ENCODE measurements at places on chromosomes 3 and 15.

DNA sequence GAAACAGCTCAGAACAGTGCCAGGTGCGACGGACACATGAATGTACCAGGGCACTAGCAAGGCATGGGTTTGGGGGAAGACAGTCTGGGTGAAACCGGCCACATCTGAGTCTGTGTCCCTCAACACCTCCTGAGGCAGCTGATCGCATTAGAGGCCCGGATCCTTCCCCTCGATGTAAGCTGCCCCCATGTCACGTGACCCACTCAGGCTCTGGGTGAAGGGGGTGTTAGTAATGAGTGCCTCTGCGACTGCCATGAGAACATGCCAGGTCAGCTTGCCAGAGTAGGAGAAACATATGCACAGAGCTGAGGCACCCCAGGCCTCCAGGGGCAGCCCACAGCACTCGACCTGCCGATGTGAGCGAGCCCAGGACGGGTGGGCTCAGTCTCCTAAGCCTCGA lies 29.7 kb downstream of the PRR23E start:
- DNase-seq: no peak

DNA sequence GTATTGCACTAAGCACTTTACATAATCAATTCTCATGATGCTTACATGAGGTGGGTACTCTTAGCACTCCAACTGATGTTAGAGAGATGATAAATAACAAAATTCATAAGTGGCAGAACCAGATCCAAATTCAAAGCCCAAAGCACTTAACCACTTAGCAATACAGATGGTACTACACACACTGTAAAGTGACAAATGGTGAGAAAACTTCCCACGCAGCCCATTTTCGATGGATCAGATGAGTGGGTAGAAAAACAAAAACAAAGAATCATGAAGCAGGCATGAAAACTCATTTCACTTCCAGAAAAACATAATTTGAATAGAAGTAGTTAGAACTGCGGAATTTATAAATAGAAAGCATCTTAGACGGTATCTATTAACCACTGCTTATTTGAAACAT lies 66.2 kb downstream of the FRMD4B start:
- no peak for DNase-seq

- no peak for DNase-seq
These were observed 102.9 kb downstream of the LRRN1 start for GRCh38 chr3:3902161-3902560.

DNA sequence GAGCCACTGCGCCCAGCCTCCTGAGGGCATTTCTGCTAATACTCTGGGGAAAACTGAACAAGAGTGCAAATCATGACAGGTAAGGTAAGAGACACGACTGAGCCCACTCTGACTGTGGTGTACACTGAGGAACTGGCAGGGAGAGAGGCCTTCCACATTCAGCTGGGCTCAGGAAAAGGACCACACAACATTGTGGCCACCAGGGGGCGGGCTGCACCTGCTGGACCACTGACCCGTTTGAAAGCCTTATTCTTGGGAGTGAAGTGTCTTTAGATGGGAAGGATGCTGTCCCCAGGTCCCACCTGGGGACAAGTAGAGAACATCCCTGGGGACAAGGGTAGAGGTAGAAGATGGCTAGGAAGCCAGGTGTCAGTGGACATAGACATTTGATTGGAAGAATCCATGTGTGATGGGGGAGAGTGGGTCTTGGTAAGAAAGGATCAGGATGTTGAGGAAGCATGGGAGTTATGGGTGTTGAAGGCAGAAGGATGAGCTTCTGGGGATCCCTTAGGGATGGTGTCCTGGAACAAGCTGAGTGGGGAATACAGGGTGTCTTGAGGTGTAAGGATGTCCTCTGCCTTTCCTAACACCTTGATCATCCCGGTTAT lies 6.2 kb upstream of the CTDSPL start:
- DNase-seq: peak; percentile 67

DNA sequence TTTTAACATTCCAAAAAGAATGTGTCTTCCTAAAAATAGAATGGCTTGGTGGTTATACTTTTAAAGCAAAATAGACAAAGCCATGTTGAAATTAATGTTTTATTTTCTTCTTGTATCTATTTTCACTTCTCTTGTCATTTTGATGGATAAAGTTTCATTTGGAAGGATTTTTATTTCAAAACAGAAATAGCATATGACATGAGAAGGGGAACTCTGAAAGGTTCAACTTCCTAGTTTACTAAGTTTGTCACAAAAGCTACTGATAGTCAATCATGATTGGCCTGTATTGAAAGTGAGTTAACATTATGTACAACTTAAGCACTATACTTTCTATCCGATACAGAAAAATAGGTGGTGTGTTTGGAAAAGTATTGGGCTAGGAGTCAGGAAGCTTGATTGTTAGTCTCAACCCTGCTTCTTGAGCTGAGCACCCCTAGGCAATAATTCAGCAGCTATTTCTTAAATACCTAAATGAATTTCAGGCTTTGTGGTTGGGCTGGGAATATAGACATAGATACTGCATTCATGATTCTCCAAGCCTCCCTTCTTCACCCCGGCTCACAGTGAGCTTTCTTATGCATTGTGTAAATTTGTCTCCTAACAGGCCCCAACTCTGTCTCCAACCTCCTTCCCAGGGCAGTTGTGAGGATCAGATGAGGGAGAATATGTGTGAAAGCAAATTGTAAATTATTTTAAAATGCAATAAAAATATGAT lies 46.9 kb upstream of the CSPG4 start:
- no peak for DNase-seq

DNA sequence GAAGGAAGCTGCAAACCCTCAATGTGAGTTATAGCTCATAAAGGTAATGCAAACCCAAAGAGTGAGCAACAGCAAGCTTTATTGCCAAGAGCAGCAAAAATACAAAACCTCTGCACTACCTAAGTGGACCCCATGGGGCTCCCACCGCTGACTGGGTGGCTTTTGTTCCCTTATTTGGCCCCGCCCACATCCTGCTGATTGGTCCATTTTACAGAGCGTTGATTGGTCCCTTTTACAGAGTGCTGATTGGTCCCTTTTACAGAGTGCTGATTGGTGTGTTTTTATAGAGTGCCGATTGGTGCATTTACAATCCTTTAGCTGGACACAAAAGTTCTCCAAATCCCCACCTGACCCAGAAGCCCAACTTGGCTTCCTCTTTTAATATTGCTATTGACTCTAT lies 154.5 kb upstream of the NSMCE3 start:
- DNase-seq: no peak

DNA sequence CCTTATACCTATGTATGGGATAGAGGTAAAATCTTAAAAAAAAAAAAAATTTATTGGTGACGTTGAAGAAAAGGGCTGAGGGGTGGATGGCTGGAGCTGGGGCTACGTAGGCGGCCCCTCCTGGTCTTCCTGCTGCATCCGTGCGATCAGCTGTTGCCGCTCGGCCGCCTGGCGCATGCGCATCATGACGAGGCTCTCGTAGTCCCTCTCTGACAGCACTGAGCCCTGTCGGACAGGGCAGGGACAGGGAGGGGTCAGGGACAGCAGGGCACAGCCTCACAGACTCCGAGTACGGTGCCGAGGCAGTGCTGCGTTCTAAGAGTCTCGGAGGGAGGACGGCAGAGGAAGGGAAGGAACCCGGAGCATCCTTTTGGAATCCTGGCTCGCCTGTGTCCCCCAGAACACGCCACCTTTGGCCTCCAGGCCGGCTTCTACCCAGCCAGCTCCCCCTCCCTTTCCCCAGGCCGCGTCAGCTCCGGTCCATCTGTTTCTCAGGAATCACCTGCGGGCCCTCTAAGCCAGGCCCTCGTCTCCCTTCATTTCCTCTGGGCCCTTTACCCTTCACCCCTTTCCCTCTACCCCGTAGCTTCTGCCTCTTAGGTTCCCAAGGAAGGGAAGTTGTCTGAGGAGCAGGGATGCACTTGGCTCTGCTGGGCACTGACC lies 1.8 kb upstream of the C15orf62 start:
- no peak for DNase-seq

DNA sequence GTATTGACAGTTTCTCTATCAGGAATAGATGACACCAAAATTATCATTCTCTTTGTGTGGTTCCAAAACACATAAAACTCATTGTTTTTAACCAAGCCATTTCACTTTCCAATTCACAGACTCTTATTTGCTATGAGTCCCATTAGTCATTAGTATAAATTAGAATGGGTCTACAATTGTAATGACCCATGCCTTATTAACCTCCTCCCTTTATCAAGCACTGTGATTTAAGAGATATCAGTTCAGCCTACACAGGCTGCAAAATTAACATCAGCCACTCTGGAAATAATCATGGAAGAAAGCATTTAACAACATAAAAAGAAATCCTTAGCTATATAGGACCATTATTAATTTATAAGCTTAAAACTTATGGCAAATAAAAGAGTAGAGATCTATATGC lies 440.6 kb downstream of the GBE1 start:
- DNase-seq: no peak

DNA sequence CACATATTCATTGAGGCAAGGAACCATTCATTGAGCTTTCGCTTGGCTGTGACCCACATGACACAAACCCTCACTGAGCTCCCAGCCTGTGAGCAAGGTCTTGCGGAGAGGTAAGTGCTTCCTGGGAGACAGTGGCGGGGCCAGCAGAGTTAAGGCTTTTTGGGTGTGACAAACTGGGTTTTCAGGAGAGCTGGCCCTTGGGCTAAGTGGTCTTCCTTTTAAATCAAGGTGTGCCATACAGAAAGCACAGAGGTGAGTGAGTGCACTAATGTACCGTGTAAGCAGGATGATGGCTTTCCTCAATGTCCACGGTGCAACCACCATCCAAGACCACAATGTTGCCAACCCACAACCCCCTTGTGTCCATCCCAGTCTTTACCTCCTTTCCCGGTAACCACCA lies 28.6 kb downstream of the POMGNT2 start:
- no peak for DNase-seq

DNA sequence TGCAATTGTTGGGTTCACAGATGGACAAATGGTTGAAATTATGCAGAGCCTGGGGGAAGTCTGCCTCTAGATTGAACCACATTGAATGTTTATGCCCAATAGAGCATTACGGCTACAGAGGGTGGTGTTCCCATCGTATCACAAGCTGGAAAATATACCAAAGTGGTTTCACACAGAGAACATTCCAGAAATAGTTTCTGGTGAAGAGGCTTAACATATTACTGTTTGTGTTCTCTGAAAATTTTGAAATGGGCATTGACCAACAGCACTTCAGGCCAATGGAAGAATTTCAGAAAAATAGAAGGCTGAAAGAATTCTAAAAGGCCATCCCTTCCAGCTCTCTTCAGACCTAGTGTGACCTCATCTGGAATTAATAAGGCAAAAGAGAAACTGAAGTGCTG lies 203.9 kb downstream of the NEK10 start:
- DNase-seq: no peak

GRCh38 chr15:59251001-59251845 lies 44.6 kb downstream of the LDHAL6B start:
- DNase-seq: no peak

- no peak for DNase-seq
These were observed 51.3 kb downstream of the ETV5 start for GRCh38 chr3:186057594-186057993.

DNA sequence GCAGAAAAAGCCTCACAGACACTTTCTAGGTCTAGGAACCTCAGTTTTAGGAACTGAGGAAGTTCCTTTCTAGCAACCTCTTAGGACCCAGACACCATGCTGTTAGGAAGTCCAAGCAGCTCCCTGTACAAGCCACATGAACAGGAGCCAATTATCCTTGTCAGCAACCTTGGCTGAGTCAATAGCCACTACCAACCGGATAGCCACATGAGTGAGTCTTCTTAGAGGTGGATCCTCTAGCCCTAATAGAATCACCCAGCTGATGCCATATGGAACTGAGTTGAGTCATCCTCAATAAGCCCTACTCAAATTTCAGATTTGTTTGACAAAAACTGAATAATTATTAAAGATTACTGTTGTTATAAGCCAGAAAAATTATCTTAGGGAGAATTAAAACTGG lies 256.2 kb downstream of the NLGN1 start:
- no peak for DNase-seq

GRCh38 chr3:180329187-180329586 lies 272.8 kb upstream of the TTC14 start:
- DNase-seq: no peak

GRCh38 chr3:26997226-26997625 lies 372.0 kb downstream of the NEK10 start:
- no peak for DNase-seq

DNA sequence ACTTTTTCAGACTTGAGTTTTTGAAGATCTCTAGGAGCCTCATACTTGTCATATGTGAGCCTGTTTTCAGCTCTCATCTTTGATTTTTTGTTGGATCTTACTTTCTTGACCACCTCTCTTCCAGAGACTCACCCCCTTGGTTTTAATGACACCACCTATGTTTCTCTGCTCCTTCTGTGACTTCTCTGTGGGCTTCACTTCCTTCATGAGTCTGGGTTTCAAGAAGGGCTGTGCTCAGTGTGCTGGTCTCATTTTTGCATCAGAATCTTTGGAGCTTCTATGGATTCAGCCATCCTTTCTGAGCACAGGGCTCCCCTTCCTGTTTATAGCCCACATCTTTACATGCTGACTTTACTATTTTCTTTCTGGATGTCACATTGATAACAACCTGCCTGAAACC lies 17.7 kb downstream of the PPM1L start:
- no peak for DNase-seq

GRCh38 chr15:74823324-74823723 lies 3.1 kb upstream of the CPLX3 start:
- DNase-seq: no peak

All from stimulated activated CD4-positive, alpha-beta T cell treated with anti-CD3 and anti-CD28 coated beads, Interleukin-1b, Interleukin-23, amount 100 ng/mL, for 24 hours (primary cell).